ENCODE measurements at places on chromosomes 1 and 21.
A peak's percentile ranks its signal among the peaks of the same experiment; 100 is the strongest.

DNA sequence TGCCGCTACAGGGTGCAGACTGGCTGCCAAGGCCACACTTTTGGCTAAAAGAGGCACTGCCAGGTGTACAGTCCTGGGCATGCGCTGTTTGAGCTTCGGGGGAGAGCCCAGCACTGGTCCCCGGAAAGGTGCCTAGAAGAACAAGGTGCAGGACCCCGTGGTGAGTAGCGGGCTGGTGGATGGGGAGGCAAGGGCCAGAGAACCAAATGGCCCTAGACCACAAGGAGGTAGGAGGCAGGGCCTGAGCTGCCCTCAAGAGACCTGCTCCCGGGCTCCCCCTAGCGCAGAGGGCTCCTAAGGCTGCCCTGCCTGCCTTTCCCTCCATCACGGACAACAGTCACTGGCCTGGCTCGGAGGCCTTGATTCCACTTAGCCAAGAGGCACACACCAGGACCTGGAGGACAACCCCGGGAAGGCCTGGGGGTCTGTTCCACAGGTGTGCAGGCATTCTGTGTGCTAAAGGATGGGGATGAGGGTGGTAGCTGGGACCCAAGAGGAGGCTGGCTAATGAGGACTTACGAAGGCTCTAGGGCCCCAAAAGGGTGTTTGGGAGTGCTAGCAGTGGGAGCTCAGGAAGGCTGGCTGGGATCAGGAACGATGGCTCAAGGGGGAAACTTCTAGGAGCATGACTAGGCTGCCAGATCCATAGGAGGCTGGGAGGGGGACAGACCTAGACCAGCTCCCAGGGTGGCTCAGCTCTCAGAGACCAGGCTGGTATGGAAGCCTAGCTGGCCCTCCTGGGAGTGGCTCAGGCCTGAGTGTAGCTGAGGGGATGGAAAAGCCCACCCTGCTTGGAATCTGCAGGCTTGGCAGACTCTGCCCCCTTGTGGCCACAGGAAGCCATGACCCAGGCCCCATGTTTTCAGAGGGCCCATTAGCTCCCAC lies 742 bp downstream of the ARTN start:
- peak; percentile 48 for DNase-seq

DNA sequence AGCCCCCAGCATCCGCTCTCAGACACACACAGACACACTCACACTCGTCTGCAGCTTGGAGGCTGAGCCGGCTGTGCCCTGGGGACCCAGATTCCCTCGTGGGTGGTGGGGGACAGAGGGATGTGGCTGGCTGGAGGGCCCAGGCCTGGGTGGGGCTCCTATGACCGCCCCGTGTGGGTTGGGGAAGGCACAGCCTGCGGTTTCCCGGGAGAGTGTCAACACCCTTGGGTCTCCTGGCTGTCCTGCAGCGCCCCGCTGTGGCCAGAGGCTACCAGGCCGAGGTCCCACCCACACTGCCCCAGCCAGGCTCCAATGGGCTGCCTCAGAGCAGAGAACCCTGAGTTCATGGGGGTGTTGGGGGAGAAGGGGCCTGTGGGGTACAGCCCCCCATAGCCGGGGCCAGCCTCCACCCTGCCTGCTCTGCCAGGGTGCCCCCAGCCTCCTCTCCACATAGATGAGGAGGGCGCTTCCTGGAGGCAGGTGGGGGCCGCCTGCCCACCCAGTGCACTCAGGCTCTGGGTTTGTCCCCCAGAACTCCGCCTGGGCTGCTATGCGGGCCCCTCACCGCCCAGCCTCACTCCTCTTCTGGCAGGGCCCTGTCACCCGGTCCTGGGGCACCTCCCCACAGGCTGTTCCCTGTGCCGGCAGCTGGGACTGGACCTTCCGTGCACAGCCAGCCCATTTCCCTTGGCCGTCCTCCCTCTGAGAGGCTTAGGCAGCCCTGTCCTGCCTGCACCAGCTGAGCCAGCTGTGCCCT lies at the start of gene TTC34:
Gene TTC34 (minus strand): TSS at position 159 of the 757 bp plus-strand sequence. CDS start 866 bp downstream, outside the sequence.
- DNase-seq: peak; percentile 28

- no peak for DNase-seq
Observed at GRCh38 chr1:174682419-174683008, 234.8 kb downstream of the GPR52 start.

GRCh38 chr1:207156826-207157225 lies 52.8 kb downstream of the C4BPA start:
- DNase-seq: no peak

- no peak for DNase-seq
Observed at GRCh38 chr1:5758000-5758858, 234.0 kb downstream of the NPHP4 start.

DNA sequence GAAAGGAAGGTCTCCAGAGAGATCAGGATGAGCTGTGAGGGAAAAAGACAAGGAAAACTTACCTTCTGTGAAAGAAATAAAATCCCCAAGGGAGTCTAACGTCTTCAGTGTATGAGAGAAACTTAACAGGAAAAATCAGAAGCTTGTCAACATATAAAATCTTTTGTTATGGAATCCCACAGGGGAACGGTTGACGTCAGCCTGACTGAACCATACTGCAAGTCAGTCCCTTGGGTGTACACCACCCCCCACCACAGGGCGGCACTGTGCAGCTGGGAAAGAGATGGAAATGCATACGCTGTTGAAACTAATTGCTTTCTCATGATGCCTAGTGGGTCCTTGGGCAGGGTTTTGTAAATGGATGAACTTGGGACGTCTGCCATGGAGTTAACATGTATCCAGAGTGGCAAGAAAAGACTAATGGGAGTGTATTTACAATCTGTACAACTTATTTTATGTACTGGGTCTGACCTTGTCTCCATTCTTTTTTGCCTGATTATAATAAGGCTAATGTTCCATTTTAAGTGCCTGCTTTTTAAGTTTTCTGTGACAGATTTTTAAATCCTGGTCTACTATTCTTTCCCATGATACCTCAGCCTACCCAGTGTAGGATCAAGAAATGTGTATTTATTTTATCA lies 22.7 kb downstream of the UTP25 start:
- DNase-seq: peak; percentile 83

DNA sequence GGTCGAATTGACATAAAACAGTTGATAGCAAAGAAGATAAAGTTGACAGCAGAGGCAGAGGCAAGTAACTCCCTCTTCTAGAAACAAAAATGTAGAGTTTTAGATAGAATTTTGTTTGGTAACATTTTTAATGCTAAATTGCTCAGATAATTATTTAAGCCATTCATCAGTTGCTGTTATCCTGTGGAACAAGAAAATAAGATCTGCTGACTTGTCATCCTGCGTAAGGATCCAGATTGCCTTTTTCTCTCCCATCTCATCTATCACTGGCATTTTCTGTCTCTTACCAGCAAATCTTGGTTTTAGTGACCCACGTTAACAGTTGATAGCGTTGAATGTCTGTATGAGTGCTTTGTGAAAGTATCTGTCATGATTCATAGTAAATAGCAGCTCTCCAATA lies 29.8 kb downstream of the SOAT1 start:
- no peak for DNase-seq

GRCh38 chr1:205943245-205943644 lies at the start of gene SLC26A9:
TSS of gene SLC26A9 (minus strand) at chr1:205943456. CDS start at chr1:205935820, 7,636 bp downstream.
- no peak for DNase-seq

GRCh38 chr1:240743705-240744104 lies 131.8 kb upstream of the GREM2 start:
- DNase-seq: no peak

DNA sequence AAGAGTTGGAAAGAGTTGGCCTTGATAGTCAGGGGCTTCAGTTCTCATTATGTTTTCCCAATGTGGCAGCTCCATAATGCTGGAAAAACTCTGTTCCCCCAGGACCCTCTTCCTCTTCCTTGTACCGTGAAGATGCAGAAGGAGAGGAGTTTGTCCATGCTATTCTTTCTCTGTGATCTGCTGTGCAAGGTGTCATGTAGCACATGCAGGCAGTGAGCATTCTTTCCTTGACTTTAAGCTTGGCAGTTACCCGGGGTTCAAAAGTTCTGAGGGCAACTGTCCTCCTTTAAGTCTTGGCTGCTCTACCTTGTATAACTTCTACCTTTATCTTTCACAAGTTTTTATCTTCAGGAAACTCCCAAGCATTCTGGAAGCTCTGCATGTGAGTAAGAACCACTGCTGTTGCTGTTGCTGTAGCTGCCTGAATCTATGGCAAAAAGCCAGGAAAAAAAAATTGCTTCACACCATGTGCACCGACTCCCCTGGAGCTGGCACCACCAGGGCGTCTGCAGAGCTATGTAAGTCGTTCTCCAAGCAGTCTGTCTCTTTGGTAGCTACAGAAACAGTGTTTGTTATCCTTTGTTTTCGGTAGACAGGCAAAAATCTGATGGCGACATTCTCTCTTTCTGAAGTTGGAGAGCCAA lies 42.7 kb upstream of the SLC16A1 start:
- no peak for DNase-seq

DNA sequence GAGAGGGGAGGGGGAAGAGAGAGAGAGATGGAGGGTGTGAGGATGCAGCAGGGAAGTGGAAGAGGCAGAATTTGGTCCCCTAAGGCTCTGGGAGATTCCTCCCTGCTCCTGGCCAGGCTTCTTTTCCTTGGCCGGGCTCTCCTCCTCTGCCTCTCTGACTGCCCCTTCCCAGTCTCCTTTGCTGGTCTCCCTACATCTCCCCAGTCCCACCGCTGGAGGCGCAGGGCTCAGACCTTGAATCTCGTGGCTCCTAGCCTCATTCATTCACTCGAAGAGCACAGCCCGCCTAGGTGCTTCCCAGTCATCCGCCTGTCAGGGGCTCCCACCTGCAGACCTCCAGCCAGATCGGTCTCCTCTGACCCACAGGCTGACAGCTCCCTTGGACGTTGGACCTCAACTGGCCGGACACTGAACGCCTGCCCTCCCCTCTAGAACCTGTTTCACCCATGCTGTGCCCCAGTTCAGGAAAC lies 76.5 kb downstream of the VWA5B1 start:
- peak; percentile 54 for DNase-seq

GRCh38 chr1:53892911-53893310 lies 1.1 kb upstream of the DIO1 start:
- no peak for DNase-seq

All from ACHN (cell line).